ENCODE measurements at places on chromosomes 12 and 14.

DNA sequence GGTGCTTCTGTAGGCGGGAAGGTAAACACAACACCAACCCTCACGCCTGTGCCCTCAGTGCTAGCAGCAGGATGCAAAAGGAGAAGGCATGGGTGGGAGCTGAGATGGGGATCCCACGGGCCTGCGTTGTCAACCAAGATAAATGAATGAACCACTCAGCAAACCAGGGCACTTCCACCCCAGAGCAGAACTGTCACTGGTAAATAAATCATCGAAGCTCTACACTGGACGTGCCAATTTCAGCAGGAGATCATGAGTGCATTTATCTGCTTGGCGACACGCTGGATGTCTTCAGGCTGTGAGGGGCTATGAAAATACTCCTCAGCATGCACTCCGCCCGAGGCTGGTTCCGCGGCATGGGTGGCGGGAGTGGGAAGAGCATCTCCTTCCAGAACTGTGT lies 33.2 kb downstream of the HSPB8 start:
- no peak for DNase-seq

GRCh38 chr12:110785240-110785639 lies 42.5 kb upstream of the PPP1CC start:
- DNase-seq, result no peak

GRCh38 chr12:11863478-11863906 lies 207.2 kb upstream of the BCL2L14 start:
- no peak for DNase-seq

DNA sequence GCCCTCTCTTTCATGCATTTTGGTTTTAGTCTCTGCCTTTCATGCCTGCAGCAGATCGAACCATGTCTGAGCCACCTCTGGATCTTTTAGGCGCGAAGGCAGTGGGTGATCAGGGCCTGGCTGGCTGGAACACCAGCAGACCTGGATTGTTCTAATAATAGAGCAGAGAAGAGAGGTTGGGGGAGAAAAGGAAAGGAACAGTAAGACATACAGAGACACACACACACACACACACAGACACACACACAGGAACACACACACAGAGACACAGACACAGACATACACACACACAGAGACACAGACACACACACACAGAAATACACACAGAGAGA lies 38.2 kb downstream of the SERPINA3 start:
- no peak for DNase-seq

- no peak for DNase-seq
These were observed 221.3 kb upstream of the RTL1 start for GRCh38 chr14:101124815-101125214.

- no peak for DNase-seq
These were observed 11.2 kb downstream of the RHOF start for GRCh38 chr12:121781998-121782979.

- DNase-seq, result no peak
These were observed 110.0 kb downstream of the EPS8 start for GRCh38 chr12:15679151-15679550.

DNA sequence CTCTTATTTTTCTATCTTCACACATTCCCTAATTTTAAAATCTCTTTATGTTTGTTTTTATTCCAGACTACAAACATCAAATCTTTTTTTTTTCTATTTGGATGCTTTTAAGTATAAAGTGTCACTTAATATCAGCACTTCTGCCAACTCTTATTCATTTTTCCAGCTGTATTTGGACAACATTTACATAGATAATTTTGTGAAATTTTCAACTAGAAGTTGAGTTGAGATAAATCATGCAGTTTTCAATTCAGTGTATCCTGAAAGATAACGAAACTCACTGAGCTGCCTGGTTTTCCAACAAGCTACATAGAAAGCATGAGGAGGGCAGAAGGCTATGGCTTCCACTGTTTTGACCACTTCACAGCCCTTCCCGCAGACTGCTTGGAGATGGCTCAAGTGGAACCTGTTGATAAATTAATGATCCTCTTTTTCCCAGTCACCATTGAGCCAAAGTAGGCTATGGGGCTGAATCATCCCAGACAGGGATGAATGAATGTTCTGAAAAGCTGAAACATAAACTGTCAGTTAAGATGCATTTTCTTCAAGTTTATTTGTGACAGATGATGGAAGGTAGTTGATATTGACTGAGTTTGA lies 213.9 kb downstream of the RAD51B start:
- DNase-seq, result no peak

GRCh38 chr12:121717041-121717699 lies 4.6 kb downstream of the TMEM120B start:
- no peak for DNase-seq

- peak; percentile 70 for DNase-seq
These were observed 1030.4 kb downstream of the TMEM121 start for GRCh38 chr14:106556665-106557289.

DNA sequence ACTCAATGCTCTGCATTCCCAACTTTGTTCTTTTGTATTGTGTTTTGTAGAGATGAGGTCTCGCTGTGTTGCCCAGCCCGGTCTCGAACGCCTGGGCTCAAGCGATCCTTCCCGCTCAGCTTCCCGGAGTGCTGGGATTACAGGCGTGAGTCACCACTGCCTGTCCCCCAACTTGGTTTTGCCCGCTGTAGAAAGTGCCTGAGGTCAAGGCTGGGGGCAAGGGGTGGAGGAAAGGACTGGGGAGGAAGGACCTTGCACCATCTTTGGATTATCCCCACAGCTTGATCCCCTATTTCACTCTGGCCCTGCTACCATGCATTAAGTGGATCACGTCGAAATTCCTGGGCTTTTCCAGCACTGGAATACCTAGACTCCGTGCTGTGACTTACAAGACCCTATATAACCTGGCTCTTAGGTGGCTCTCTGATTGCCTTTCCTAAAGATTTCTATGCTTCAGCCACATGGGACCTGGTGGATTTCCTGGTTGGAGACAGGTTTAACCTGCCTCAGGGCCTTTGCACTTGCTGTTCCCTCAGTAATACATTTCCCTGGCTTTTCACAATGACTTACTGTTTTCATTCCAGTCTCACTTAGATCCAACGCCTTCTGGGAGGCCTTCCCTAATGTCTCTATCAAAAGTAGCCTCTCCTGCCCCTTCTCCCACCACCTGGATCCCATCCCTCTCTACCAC lies 608 bp upstream of the PIANP start:
- no peak for DNase-seq

DNA sequence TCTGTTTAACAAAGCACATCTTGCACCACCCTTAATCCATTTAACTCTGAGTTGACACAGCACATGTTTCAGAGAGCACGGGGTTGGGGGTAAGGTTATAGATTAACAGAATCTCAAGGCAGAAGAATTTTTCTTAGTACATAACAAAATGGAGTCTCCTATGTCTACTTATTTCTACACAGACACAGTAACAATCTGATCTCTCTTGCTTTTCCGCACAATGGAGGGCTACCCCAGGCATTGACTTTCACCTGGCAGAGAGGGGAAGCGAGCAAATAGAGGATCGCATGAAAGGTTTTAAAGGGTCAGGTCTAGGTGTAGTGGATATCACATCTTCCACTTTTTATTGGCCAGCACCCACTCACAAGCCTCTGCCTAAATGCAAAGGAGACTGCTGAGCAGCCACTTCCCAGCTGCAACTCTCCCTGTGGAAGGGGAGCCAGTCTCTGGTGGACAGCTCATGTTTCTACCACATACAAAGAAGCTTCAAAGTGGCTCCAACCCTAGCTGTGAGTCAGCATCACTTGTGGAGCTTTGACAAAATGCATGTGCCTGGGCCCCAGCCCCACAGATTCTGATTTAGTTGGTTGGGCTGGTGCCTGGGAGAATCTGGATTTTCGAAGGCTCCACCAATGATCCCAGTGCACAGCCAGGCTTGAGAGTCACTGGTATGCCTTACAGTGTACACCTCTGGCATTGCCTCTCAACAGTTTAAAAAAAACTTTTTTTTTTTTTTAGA lies 7.2 kb upstream of the FNTB start:
- DNase-seq, result no peak
